Type B pancreatic cell (in vitro differentiated cells): ENCODE measurements at places on chromosomes 3 and 15.

- DNase-seq = no peak
Observed at GRCh38 chr3:102238362-102238761, 196.5 kb upstream of the ZPLD1 start.

DNA sequence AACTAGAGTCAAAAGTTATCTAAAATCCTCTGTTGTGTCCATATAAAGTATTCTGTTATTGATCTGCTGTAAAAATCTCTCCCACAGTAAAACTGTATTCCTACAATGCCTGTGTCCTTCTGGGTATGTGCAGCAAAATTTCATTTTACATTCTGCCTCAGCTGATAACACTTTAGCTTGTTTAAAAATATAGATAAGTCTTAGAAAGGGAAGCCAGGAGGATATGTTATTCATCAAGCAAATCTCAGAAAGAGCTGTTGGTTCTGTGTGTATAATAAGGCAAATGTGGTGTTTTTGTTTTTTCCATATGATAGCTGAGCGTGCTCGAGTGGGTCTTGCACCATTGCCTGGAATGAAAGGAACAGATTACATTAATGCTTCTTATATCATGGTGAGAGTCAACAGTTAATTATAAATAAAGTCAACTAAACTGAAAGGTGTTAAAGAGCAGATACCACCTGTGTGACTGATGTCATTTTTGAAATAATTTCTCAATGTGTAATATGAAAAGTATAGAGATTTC is 96.6 kb downstream of the FEZF2 start:
- DNase-seq = no peak

- no peak for DNase-seq
Observed at GRCh38 chr15:63029676-63030075, 12.9 kb upstream of the TPM1 start.

DNA sequence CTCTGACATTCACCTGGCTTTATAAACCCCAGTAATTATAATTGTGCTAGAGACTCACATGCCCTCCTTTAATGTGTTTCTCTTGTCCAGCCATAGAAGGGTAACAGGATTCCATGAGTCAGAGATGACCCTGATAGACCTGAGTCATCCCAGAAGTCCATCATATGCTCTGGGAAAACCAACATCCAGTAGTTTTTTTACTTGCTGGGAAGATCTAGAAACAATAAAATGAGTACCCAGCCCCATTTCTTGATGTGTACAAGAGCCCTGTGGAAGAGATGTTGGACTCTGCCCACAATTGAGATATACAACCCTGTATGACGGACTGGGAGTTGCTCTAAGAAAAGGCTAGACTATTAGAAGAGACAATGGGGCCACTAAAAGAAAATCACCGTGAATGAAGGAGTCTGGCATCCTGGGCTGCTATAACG is 22.4 kb upstream of the THUMPD3 start:
- DNase-seq = no peak

DNA sequence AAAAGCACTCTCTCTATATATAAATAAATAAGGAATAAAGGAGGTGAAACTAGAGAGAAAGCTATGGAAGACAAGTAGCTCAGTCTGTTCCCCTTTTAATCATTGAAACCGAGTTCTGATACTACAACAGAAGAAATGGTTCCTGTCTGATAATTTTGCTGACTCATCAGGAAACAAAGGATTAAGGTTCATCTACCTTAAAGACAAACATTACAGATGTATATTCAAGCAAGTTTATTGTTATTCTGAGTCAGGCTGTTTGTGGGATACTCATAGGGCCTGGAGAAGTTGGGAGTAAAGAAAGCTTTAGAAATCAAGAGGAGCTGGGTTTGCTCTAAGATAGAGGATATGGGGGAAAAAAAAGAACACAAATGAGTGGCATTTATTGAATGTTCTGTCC is 566.0 kb downstream of the ROBO2 start:
- no peak for DNase-seq

DNA sequence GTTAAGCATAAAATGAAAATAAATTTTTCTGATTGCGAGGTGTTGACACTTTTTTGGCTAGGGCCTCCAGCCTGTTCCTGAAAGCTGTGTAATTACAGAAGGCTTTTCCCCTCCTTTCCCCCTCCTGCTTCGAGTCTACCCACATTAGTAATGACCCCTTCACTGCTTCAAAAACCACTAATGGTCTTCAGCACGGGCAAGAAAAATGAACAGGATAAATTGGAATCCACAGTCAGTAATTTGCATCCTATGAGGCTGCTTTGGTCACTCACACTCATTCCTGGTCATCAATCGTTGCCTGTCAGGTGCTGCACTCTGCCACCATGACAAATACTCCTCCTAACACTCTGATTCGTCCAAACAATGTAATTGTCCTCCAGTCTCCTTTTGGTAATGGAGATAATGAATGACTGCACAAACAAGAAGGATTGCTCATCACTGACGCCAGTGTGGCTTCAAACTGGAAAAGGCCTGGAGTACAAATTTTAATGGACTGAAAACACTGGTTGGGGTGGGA is 148.6 kb downstream of the MEIS2 start:
- no peak for DNase-seq

DNA sequence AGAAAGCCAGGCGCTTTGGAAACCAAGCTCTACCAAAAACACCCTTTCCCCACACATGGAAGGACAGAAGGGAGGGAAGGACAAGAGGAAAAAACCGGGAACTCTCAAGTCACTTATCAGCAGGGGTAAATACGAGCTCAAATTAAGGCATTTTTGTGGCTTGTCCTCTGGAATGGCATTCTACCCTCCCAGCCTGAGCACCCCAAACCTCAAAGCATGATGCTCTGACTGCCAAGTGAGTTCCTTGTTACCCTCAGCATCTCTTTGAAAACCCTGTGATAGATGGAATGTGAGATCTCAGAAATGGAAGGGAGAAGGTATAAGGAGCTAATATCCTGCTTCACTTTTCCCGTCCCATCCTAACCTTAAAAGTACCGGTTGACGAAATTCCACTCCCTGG is 8.1 kb upstream of the CSPG5 start:
- no peak for DNase-seq

DNA sequence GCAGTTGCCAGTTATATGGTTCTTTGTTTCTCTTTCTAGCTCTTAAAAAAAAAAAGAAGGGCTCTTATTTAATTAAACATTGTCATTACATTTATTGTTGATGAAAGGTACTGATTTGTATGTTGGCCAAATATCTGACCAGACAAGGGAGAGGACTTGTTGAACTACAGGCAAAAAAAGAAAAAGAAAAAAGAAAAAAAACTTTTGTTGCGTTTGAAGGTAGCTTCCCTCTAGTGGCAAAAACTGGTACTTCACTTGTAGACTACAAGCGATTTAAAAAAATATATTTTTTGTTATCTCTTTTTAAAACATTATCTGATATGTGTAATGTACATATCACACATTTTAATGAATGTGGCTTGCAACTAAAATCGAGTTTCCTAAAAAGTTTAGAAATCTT is 280.6 kb downstream of the ROBO2 start:
- DNase-seq = no peak

DNA sequence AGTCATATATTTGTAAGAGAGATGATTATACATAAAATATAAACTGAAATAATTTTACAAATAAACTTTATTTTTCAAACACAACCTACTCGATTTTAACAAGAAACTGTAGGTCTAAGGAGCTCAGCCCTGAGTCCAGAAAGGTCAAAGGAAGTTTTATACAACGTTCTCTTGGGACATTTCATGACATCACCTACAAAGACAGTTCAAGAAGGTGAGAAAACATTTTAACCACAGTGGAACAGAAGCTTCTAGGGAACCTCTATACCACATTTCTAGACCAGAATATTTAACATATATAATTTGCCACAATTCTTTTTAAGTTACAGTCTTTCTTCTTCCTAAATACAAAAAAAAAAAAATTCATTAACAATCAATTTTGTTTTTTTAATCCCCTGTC is 40.1 kb downstream of the CBLB start:
- DNase-seq = no peak

DNA sequence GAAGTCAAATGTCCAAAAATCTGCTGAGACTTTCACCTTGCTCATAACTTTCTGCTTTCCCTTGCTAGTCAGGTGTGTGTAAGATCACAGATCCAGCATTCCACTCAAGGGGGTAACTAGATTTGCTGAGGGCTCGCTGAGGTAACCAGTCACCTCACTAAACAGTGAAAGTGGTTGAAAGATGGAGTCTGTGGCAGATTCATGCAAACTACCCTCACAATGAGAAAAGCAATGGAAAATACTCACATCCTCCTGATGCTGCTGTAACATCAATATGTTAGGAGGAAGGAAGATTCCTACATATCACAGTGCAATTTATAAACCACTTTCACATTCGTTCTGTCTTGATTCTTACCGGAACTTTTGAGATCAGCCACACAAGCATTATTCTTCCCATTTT is 174.3 kb upstream of the BCL6 start:
- DNase-seq = no peak

GRCh38 chr15:71780115-71780976 is 30.0 kb upstream of the NR2E3 start:
- peak; percentile 36 for DNase-seq

- DNase-seq = no peak
Observed at GRCh38 chr3:31707286-31707685, 174.6 kb downstream of the STT3B start.

GRCh38 chr3:132154619-132155018 is 119.8 kb upstream of the CPNE4 start:
- no peak for DNase-seq

GRCh38 chr3:41301548-41301947 is 102.2 kb downstream of the CTNNB1 start:
- DNase-seq = no peak

- no peak for DNase-seq
Observed at GRCh38 chr3:129603991-129604749, 2.3 kb downstream of the PLXND1 start.

- DNase-seq = no peak
Observed at GRCh38 chr15:28020644-28021043, 78.5 kb downstream of the OCA2 start.

- DNase-seq = no peak
Observed at GRCh38 chr15:45376967-45377608, 1.3 kb downstream of the GATM start.

DNA sequence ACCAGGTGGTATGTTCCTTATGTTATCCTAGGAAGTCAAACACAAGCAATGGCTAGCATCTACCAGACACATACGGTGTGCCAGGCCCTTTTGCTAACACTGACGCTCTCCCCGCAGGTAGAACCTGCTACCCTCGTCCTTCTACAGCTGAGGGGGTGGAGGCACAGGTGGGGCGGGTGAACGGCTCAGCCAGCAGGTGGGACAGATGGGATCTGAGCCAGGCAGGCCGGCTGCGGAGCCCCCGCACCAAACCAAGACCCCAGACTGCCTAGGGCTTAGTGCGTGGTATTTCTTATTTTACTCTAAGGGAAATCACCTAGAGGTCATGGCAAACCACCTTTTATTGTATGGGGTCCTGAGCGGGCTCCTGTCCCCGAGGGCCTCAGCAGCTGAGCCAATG is 53.9 kb upstream of the PCSK6 start:
- DNase-seq = no peak

DNA sequence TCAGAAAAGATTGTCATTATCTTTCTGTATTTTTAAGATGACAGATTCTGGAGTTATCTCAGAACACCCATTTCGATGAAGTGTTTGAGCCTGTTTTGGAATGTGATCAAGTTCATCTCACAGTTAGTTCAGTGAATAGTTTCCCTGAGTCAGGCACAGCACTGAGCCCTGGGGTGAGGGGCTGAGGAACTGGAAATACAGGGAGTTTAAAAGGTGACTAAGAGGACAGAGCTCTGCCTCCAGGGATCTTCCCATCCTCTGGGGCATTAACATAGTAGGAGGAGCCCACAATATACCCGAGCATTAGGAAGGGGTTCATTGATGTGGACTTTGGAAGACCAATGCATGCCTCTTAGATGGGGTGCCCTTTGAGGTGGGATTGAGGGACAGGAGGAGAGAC is 355.1 kb downstream of the CLSTN2 start:
- no peak for DNase-seq

- DNase-seq = no peak
Observed at GRCh38 chr3:38690185-38690584, 40.7 kb upstream of the SCN5A start.

DNA sequence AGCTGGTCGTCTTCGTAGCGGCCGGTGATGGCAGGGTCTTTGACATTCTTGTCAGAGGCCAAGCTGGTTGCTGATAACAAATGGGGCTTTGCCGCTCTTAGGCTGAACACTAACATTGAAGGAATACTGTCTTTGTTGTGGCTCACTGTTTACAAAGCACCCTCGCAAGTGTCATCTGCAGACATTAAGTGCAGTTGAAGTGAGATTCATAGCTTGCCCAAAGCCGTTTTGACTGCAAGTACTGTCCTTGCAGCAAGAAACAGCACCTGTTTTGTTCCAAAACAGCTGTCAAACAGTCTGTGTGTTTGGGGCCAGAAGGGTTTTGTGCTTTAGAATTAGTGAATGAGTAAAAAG is 568 bp downstream of the SENP2 start:
- no peak for DNase-seq

DNA sequence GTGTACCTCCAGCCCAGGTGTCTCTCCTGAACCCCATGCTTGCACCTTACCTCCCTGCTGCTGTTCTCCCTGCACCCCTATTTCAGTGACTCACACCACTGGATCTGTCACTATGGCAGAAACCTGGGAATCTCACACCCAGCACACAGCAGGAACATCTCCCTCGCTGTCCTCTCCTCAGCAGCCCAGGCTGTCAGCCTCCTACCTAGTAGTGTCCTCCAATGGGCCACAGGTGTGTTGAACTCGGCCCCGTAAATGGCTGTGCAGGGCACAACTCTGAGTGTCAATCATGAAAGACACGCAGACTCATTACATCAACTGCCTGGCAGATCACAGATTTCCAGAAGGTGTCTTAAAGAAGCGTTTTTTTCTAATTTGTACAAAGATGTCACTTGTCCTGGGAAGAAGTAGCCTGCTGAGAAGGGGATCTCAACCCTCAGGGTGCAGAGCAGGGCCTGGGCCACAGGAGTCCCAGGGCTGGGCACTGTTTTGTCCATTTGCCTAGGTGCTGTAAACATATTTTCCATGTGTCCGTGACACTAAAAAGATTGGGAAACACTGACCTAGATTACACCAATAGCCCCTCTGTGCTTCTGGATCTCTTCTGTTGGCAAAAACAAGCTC is 33.8 kb downstream of the HOMER2 start:
- DNase-seq = no peak

DNA sequence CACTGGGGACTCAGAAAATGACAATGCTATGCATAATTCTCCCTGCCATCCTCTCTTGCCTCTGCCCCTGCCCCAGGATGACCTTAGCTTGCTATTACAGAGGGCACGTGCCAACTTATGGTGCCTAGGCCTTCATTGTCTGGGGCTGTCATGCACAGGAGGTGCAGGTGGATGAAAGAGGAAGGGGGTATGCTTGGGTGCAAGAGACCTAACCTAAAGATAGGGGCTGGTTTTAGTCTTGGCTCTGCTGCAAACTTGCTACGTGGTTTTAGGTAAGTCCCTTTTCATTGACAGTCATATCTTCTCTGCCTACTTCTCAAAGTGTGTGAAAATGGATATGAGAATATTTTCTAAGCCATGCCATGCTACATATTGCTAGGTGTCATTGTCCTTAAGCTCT is 161.3 kb downstream of the EPHB1 start:
- no peak for DNase-seq

DNA sequence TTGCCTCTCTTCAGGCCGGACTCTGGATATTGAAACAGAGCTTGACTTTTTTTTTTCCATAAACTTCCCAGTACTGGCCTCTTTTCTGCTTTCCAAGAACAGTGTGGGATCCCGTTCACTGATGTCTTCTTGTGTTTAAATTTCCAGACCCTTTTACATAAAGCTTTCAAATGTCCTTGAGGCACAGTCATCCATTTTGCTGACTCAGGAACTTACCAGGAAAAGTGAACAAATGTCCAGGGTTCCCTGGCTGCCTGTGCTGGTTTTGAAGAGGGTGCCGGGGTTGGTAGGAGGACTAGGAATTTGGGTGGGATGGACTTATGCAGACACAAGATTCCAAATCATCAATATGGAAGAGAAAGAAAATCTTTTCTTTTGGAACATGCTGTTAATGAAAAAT is 68.1 kb downstream of the CHDH start:
- DNase-seq = no peak
